ENCODE measurements at places on chromosomes 4 and X.

- no peak for DNase-seq
Observed at GRCh38 chr4:165415910-165416309, 37.1 kb downstream of the CPE start.

- no peak for DNase-seq
Observed at GRCh38 chrX:16610121-16610621, 39.8 kb upstream of the S100G start.

GRCh38 chrX:66200050-66200664 lies 36.1 kb downstream of the HEPH start:
- DNase-seq = no peak

DNA sequence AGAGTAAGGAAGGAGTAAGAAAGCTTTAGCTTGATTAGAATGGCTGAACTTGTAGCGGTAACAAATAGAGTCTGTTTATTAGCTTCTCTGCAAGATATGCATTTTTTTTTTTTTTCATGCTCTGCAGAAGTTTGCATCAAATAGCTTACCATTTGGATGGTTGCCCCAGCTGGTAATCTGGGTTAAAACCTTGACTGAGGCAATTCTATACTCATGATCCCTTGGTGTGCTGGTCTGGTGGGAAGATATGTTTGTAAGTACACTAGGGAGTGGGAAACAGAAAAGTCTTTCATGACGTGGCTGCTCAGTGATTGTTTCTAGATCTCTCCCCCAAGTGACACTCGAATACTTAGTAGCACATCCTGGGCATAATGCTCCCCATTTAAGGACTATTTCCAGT lies 32.1 kb downstream of the SEPTIN11 start:
- no peak for DNase-seq

DNA sequence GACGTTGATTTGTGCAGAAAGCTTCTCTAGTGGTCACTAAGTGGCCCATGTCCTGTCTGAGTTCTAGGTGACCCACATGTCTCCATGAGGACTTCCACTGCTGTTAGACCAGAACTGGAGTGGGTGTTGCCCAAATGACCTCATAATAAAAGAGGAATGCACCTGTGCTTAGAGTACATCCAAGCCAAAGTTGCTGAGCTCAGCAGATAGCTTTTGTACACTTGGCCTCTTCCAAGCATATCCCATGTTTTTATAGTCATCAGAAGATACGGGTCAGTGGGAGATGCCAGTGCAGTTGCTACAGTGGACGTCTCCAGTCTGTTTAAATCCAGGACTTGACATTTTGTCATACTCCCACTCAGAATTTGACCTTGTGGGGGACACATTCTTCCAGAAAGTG lies 37.6 kb upstream of the WDR1 start:
- no peak for DNase-seq

DNA sequence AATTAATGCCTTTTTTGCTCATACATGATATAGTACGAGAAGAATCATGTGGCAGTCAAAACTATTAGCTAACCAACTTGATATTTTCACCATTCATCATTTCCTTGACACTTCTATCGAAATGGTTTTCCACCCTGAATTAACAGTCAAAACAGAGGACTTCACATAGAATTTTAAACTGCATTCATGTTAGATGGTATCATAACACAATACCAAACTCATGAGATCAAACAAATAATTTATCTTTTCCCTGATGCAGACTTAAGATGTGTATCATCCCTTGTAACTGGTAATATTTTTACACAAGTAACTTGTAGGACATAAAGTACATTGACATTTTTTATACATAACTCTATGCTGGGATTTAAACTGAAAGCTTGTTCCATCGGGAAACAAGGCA lies 18.2 kb upstream of the ANTXR2 start:
- no peak for DNase-seq

- no peak for DNase-seq
Observed at GRCh38 chrX:11382930-11383329, 89.7 kb downstream of the AMELX start.

DNA sequence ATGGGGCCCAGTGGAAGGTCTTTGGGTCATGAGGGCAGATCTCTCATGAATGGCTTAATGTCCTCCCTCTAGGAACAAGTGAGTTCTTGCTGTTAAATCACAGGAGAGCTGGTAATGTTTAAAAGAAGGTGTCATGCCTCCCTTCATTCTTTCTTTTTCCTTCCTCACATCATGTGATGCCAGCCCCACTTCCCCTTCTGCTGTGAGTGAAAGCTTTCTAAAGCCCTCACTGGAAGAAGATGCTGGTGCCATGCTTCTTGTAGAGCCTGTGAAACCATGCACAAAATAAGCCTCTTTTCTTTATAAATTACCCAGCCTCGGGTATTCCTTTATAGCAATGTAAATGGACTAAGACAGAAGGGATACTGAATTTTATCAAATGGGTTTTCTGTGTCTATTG lies 66.1 kb upstream of the ZNF827 start:
- no peak for DNase-seq

DNA sequence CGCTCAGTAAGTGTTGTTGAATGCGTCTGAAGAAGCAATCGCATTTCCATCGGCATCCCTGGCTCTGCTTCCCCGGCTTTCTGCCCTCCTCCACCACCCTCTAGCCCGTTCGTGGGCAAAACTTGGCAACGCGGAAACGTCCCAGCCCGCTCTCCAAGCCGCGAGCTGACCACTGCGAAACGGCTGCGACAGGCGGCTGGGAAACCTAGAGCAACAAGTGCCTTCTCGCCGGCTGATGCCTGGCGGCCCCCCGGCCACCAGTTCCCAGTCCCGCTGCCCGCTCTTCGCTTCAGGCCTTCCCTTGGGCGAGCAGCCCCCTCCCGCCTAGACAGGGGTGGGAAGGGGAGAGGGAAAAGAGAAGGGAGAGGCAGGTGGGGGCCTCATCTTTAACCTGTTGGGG lies 837 bp downstream of the CITED1 start:
- no peak for DNase-seq

GRCh38 chr4:128288689-128289106 lies 1.1 kb upstream of the PGRMC2 start:
- no peak for DNase-seq

GRCh38 chr4:174278467-174278866 lies 5.0 kb downstream of the FBXO8 start:
- DNase-seq = no peak

DNA sequence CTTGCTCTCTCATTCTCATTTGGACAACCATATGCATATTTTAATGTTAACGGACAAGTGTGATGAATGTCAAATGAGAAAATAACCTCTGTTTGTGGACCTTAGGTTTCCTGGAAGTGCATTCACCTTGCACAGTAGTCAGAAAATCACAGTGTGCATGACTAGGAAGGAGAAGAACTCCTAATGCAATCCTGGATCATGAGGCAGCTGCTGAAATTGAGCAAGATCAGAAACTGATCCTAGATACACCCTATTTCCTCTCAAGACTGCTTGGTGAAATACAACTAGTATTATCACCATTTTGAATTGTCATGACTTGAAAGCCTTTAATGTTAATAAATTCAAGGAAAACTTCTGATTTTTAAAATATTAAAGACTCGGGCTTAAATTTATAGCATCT lies 1148.9 kb downstream of the STIM2 start:
- DNase-seq = no peak

DNA sequence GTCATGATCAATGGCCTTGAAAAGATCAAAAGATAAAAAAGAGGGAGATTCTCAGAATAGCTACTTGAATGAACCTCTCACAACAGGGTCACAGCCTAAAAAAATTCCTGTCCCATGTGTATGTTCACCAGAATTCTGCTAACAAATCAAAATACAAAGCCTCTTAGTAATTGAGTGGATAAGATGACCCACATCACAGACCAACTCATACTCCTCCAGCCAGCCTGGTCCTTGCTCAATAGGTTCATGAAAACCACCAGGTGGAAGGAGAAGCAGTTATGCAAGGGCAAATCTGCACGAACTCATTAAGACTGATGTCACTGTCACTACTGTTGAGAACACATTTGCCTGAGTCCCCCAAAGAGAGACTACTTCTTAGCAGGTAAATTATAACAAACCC lies 21.5 kb downstream of the WDFY3 start:
- no peak for DNase-seq

GRCh38 chrX:12013211-12013618 lies 125.1 kb upstream of the FRMPD4 start:
- DNase-seq = no peak

- peak; percentile 44 for DNase-seq
Observed at GRCh38 chr4:184100297-184100885, 117.3 kb downstream of the ENPP6 start.

GRCh38 chrX:48487362-48487798 lies 11.4 kb downstream of the FTSJ1 start:
- DNase-seq = no peak

DNA sequence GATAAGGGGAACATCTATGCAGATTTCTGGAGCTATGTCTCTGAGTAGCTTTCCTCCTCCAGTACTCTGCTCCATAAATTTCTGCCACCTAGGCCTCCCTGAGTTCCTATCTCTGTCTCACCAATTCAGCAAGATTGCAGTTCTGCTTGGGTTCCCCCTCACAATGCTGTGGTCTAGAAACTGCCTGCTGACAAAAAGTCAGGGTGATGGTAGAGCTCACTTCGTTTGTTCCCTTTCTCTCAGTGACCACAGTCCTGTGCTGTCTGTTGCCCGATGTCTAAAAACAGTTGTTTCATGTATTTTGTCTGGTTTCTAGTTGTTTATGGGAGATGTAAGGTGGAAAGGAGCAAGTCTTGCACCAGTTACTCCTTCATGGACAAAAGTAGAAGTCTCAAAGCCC lies 41.1 kb downstream of the AMMECR1 start:
- DNase-seq = no peak

- no peak for DNase-seq
Observed at GRCh38 chrX:8913655-8914409, 112.6 kb upstream of the FAM9A start.

DNA sequence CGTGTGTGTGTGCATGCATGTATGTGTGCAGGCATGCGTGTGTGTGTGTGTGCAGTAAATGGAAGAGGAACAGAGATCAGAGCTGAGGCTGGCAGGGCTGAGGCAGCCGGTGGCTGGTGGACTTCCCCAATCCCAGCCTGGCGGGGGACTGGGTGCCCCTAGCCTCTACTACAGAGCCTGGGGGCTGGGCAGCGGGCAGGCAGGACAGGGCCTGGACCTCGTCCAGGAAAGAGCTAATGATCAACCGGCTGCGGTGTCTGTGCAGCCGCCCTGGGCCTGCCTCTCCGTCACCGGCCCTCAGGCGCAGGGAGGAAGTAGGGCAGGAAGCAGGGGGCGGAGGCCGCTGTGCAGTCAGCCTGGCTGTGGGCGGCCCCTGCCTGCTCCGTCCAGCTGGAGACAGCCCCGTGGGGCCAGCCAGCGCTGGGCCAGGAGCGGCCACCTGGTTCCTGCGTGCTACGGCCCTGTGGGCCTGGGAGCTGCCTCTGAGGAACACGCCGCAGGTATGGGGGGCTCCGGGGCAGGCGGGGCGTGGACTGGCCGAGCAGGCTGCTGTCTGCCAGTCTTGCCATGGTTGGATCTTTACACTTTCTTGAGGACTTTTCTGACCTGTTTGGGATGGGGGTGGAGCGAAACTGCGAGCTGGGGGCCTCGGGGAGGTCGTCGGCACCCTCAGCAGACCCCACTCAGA lies at the start of gene SH3TC1:
Gene SH3TC1 (plus strand): TSS at position 385 of the 688 bp plus-strand sequence. CDS start 5,905 bp downstream, outside the sequence.
- DNase-seq = peak; percentile 68

GRCh38 chr4:171721937-171722336 lies 91.3 kb upstream of the GALNTL6 start:
- no peak for DNase-seq

DNA sequence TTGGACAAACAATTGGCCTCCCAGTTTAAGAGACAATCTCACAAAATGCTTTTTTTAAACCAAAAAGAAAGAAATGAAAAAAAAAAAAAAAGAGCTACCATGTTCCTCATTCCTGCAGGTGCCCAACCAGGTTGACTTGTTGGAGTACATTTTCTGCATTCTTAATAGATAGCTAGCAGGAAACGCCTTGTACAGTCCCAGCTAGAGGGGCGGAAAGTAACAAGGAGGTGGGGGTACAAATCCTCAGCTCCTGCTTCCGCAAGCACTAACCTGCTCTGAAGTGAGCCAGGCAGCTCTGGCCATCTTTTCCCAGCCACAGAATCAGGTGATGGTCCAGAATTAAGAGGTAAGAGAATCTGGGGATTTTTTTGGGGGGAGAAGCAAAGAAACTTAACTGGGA lies at the start of gene VGLL1:
Gene VGLL1 (plus strand): TSS at position 265 of the 400 bp plus-strand sequence. CDS start 3,806 bp downstream, outside the sequence.
- DNase-seq = no peak

- DNase-seq = no peak
Observed at GRCh38 chr4:11608992-11609391, 180.3 kb upstream of the HS3ST1 start.

DNA sequence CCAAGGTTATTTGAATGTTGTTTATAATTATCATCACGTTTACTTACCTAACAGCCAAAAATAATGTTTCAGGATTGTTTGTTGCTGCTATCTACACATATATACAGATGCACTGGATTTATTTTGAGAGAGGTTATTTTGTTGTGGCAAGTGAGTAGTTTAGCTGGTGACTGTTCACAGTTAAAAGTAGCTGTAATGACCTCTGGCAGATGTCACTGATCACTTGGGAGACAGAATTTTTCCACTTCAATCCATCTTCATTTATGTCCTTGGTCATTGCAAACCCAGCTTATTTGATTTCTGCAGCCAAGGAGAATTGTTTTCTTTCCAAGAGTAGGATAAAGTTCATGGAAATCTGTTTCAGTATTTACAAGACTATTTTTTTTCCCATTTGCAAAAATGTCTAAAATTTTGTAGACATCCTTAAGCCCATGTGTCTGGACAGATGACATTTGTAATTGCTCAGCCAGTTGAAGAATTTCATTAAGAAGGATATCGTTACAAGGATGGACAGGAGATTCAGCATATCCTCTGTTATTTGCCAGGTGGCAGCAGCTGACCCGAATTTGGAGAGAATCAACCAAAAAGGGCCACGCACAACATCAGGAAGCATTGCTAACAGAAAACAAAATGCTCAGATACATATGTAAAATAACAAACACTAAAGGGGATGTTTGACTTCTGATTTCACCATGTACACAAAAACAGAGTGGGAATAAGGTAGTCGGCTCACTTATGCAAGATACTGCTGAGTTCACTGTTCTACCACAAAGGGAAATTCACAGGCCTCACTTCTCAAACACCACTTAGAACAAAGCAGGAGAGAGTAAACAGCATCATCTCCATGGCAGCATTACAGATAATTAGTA lies 64.5 kb downstream of the GPRIN3 start:
- DNase-seq = no peak

- no peak for DNase-seq
Observed at GRCh38 chr4:152374606-152375285, 161.1 kb downstream of the FBXW7 start.

DNA sequence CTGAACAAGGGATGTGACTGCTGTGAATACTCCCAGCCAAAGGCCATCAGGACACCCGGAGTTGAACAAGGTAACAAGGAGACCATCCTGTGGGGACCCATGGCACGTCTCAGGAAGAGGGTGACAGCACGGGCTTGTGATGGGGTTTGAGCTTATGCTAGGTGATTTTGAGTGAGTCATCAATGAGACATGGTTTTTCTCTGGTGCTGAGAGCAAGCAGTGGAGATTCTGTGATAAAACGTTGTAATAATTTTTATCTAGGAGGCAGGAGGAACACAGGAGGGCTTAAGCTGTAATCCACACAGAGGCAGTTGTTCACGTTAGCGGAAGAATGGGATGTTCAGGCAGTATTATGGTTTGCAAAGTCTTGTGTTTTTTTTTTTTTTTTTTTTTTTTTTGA lies 36.0 kb downstream of the TRIML1 start:
- no peak for DNase-seq

Measured in progenitor cell of endocrine pancreas (in vitro differentiated cells).